ENCODE measurements at places on chromosomes 5 and 9.

- DNase-seq: no peak
Measured at GRCh38 chr5:74396913-74397622, 243.5 kb downstream of the ENC1 start.

DNA sequence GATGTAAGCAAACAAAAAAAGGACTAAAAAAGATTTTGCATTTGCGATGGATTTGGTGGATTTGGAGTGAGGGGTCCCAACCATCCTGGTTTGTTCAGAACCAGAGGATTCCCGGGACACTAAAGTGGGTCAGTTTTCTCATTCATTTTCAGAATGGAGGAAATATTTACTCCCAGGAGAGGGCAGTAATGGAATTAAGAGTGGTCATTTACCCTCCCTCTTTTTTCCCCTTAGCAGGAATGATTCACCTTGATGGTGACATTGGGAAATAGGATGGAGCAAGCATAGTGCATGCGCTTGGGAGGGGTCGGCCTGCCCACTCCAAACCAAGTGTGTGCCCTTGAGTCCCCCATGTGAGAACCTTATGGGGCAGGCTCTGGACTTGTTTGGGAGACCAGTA lies 164.2 kb upstream of the PUM3 start:
- no peak for DNase-seq

DNA sequence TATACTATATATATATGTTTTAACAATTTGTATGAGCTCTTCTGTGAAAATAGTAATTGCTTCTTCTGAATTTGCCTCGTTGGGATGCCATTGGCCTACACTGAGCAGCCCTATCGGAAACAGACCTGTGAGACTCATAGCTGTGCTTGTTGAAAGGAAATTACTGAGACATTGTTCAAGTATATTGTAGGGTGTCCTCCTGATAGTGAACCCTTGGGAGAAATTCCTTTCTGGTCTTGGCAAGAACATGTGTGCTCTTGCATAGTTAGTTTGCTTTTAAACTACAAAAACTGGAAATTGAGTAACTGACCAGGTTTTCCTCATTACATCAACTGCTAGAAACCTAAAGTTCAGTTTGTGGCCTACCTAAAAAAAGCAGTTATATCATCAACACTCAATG lies 160.9 kb downstream of the LURAP1L start:
- no peak for DNase-seq

DNA sequence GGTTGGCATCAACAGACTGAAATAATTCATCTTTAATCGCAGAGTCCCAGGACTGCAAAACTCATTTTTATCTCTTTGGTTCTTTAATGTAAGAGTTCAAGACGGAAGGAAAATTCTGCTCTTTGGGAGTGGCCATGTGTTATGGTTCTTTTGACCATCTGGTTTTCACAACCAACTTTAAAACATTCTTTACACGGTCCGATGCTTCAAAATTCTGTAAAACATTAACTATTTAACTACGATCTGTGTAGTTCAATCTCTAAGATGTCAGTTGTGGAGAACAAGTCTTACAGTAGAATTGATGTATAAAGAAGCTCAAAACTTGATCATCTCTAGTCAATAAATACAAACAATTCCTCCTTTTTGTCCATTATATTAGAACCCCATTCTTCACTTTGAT lies 83.0 kb downstream of the CMYA5 start:
- DNase-seq: no peak

GRCh38 chr5:63262185-63262981 lies 683.8 kb downstream of the LRRC70 start:
- DNase-seq: no peak

DNA sequence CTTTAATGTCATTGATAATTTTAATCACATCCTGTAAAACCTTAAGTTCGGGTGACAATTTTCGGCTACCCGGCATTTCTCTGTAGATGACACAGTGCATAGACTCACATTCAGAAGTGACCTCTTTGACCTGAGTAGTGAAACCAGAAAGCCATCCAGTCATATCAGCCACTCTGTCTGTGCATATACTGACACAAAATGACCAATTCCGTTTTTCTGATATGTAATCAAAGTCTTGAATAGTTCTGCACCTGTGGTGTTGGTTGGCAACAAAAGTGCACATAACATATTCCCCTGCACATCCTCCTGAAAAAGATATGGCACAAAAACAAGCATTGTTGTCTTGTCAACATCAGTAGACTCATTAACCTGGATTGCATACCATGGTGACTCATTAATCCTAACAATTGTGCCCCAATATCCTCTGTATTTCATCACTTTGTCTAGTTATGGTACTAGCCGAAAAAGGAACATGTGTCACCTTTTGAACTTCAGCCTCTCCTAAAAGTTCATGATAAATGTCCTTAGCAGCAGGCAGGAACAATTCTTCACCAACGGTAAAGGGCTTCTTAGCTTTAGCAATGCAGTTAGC lies 4.6 kb upstream of the HNRNPA0 start:
- no peak for DNase-seq

GRCh38 chr9:38415856-38416255 lies 8.4 kb downstream of the IGFBPL1 start:
- DNase-seq: no peak

- DNase-seq: no peak
Measured at GRCh38 chr5:127561254-127561653, 43.8 kb downstream of the PRRC1 start.

DNA sequence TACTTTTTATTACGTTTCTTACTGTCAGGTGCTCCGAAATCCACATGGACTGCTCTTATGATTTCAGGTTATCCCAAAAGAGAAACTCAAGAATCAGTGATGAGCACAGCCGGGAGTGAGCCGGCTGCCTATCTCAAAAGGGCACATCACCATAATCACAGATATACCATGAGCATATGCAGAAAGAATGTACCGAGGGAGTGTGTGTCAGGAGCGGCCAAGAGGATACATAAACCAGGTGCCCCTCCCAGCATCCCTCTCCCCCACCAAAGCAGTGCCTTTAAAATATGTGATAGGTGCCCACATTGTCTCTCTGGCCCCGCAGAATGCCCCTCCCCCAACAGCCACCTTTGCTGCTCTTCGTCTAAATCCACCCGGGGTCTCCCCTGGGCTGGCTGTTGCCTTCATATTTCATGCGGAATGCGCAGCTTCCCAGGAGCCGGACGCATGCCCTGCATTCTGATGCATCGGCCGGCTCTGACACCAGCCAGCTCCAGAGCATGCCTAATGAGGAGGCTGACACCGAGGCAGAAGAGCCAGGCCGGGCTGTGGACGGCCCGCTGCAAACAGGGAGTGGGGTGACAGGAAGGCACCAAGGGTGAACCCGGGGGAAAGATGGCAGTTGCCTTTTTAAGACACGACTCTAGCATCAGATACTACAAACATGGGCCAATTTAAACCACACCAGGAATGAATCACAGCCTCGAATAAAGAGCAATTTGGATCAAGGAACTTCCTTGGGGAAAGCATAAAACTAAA lies 652.3 kb downstream of the BNC2 start:
- no peak for DNase-seq

DNA sequence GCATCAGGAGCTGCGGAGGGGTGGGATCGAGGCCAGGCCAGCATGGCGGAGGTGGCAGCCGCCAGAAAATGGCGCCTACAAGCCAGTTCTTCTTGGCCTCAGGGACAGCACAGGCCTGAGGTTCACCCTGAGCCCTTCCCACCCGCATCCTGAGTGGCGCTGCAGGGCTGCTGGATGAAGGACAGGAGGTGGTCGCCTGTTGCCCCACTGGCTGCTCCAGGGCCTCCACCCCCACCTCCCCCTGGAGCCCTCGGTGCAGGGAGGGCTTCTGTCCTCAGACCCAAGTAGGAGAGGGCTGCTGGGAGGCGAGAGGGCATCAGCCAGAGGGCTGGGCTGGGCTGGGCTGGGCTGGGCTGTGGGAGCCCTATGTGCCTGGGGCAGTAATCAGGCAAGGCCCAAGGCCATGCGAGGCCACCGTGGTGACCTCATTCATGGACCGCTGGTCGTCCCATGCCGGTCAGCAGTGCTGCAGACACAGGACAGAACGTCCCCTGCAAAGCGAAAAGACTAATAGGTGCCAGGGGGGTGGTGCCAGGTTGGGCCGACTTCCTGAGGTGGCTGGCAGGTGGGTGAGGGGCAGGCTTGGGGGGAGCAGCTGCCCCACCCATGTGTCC lies 13.8 kb downstream of the GPSM1 start:
- DNase-seq: no peak

DNA sequence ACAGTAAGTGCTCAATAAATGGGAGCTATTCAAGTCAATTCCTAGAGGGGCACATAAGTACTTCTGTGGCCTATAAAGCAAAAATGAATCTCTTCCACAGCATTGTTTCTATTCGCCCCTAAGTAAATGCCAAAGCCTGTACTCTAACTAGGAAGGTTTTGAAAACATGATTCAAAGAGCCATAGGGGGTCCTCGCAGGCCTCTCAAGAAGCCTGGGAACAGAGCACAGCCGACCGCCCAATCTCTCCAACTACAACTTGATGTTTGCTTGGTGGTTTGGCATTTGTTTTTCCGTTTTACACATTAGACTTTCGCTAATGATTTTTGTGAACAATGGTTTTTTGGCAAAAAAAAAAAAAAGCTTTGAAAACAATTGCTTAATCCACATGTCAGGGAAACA lies 19.4 kb downstream of the EFNA5 start:
- DNase-seq: no peak

DNA sequence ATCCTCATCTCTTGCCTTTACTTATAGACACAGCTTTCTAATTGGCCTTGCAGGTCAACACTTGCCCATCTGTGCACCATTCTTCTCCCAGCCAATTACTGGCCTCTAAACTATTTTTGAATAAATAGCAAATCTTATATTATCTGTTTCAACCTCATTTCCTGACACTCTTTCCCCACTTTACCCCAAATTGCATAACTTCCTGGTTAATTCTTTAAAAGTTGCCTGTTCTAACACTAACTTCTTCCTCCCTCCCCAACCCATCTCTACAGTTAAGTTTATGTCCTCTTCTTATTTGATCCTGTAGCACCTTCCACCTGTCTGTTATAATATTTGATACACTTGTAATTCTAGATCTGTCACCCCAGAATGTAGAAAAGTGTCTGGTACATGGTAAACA lies 372.1 kb downstream of the PDE4D start:
- DNase-seq: no peak

DNA sequence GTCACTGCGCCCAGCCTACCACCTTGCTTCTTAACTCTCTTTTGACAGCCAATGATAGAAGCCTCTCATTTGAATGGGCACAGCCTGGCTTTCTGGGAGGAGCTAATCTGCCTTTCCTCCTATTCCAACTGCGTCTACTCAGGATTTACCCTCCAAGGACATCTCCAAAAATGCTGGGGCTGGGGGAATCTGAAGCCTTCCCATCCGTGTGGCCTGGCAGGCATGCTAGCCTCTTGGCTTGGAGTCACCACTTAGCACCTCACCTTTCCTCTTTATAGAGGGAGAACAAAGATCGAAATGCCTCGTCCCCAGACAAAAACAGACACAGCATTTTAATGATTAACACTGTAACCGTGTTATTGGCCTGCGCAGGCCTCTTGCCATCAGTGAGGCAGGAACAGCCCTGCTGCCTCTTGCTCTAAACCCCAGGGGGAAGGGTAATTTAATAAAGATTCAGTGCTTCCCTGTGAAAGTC lies 108.2 kb upstream of the KLF4 start:
- no peak for DNase-seq

DNA sequence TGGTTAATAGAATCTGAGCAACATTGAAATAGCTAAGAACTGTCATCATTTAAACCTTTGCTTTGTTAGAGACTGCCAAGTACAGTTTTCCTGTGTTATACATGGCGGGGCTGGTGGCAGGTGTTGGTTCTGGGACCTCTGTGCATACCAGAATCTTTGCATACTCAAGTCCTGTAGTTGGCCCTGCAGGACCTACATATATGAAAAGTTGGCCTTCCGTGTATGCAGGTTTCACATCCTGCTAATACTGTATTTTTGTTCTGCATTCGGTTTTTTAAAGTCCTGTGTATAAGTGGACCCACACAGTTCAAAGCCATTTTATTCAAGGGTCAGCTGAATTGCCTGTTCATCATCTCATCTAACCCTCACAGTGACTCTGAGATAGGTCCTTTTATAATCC lies 36.4 kb downstream of the LARP1 start:
- DNase-seq: no peak

DNA sequence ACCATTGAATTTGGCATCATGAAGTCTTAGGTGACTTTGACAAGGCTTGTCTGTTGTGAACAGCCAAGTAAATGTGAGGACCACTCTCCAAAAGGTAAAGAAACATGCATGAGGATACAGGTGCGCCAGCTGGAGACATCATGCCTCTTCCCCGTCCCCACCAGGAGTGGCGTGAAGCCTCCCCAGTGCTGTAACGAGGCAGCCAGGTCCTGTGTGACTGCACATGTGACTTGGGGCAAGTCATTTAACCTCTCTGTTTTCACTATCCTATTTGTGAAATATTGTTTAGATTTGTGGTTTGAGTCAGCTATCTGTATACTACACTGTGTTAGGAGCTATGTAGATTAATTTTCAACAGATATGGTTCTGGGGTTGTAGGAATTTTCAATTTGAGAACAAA lies 65.0 kb downstream of the DOCK8 start:
- no peak for DNase-seq

DNA sequence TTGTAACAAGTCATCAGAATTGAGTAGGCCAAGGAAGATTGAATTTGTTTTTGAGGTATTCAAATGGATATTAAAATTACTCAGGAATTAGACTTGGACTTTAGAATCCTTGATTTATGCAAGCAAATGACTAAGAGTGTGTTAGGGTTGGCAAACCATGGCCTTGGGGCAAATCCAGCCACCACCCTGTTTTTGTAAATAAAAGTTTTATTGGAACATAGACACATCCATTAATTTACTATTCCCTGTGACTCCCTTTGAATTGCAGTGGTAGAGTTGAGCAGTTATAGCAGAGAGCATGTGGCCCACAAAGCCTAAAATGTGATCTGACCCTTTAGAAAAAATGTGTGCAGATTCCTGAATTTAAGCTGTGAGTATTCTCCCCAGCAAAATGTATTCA lies 115.6 kb downstream of the WDR70 start:
- no peak for DNase-seq

DNA sequence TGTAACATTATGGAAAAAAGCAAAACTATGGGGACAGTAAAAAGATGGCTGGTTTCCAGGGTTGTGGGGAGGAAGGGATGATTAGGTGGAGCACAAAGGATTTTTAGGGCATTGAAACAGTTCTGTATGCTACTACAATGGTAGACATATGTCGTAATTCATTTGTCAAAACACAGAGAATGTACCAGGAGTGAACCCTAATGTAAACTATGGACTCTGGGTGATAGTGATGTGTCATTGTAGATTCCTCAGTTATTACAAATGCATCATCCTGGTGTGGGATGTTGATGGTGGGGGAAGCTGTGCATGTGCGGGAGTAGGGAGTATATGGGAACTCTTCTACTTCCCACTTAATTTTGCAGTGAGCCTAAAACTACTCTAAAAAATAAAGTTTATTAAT lies 135.0 kb upstream of the GABRP start:
- DNase-seq: no peak

DNA sequence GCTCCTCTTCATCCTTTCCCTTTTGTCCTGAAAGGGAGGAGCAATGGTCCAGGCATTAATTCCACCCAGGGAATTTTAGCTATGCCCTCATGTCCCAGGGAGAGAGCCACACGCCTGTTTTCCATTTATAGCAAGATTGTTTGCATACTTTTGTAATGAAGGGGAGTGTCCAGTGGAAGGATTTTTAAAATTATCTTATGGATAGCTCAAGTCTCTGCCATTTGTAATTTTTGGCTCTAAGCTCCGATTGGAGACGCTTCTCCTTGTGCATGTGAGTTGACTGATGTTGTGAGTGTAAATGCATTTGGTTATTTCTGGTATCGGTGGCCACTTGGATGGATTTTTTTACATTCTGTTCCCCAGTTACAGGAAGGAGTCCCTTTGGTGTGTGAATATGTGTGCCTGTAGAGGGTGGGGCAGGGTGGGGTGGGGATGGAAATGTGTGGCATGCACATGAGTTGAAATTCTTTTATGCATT lies 7.2 kb upstream of the RPL26L1 start:
- no peak for DNase-seq

Measured in GM13977 (cell line).